ENCODE measurements at places on chromosomes 4 and X.
A peak's percentile ranks its signal among the peaks of the same experiment; 100 is the strongest.

DNA sequence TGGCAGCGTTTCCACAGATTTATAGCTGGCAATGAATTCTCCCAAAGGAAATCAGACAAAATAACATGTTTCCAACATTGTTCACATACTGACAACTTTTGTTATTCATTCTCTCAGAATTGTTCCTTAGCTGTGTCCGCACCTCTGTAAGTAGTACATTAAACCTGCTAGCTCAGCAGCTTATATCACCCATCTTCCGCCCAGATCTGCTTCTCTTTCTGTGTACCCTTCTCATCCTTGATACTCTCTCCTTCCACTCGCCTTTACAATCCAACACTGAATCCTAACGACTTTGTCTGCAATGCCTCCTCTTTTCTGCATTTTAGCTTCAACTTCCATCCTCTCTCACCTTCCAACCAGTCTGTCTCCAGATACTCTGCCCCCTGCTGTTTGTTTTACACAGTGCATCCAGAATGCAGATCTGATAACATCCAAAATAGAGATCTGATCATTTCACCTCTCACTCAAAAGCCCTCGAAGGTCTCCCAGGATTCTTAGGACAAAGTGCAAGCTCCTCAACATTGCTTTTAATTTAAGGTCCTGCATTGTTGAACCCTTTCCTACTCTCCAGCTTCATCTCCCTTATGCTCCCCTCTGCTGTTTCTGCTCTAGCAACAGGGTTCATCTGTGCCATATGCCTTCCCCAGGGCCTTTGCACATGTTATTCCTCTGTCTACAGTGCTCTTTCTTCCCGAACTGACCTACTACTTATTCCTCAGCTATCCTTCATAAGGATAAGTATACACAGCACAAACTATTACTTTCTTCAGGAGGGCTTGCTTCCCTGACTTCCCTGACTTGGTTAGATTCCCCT is 67.3 kb upstream of the VBP1 start:
- peak; percentile 31 for DNase-seq

DNA sequence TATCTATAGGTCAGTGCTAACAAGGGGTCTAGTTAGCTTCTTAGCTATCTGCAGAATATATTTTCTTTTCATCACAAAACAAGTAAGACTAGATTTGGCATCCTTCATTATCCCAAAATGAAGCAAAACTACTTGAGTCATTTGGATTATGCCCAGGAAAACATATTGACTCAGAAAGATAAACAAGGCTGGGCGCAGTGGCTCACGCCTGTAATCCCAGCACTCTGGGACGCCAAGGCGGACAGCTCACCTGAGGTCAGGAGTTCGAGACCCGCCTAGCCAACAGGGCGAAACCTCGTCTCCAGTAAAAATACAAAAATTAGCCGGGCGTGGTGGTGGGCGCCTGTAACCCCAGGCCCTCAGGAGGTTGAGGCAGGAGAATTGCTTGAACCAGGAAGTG is 18.0 kb upstream of the MND1 start:
- DNase-seq: peak; percentile 72

- no peak for DNase-seq
These were observed 8.4 kb downstream of the UVSSA start for GRCh38 chr4:1355378-1355777.

GRCh38 chrX:19875050-19875431 is 12.4 kb downstream of the SH3KBP1 start:
- peak; percentile 82 for DNase-seq

GRCh38 chr4:4417886-4418285 is 31.0 kb downstream of the NSG1 start:
- DNase-seq: no peak

DNA sequence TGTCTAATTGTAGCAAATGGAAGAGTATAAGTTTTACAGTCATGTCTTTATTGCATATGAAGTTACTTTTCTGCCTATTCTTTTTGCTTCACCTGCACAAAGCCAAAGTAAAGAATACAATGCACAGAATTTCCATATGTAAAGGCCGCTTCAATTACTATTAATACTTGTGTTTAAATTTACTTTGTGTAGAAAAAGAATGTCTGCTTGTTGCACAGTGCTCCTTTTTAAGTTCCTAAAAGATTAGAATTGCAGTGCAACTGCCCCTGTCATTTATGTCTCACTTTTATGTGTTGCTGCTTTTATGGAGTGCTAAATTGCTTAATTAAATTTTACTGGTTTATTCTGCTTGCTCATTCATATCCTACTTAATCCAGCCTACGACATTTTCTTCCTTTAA is 830.5 kb downstream of the PDHA2 start:
- no peak for DNase-seq

DNA sequence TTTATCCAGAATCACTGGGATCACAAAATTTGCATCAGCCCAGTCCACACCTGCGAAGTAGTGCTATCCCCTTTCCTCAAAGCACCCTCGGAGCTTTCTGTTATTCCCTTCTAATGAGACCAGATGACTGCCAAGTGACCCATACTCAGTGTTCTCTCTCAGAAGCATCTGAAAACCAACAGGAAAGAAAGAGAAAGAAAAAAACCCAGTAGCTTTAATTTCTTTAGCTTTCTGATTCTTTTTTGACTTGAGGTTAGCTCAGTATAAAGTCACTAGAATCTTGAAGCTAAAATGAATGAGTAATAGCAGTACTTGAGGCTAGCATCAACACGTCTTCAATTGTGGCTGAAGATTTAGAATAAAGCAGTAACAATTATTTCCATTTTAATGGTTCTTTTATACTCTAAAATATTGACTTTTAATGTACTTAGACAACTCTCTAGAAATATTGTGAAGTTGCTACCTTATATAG is 124.4 kb downstream of the ANK2 start:
- no peak for DNase-seq

GRCh38 chr4:32589097-32589496 is 1868.9 kb downstream of the PCDH7 start:
- no peak for DNase-seq

DNA sequence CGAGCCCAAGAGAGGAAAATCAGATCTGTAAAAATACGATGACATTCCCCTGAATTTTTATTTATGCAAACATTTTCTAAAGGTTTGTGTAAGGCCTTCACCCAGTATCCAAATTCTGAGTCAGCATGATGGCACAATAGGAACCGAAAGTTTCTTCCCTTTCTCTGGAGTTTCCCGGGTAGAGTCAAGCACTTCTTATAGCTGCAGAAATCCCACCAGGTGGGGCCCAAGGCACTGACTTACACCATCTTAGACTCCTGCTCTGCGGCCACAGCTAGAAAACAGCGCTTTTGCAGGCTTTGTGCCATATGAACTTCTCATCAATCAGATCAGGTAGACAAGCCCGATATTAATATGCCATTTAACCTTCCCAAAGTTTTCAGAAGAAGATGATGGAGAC is 13.4 kb downstream of the LEF1 start:
- DNase-seq: peak; percentile 51

DNA sequence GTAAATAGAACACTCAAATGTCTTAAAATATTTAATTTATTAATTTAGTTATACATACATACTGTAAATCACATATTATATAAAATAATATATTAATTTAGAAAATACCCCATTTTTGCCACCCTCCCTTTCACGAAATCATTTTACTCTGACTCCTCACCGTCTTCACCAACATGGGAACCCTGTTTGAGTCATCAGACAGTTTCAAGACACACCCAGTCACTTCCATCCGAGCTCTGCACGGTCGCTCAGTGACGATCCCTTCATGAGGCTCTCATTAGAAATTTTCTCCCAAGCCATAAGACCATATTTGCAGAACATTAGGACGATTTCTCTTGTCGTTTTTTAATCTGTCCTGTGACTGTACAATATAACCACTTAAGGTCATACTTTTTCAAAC is 14.5 kb downstream of the ZNF275 start:
- DNase-seq: no peak

DNA sequence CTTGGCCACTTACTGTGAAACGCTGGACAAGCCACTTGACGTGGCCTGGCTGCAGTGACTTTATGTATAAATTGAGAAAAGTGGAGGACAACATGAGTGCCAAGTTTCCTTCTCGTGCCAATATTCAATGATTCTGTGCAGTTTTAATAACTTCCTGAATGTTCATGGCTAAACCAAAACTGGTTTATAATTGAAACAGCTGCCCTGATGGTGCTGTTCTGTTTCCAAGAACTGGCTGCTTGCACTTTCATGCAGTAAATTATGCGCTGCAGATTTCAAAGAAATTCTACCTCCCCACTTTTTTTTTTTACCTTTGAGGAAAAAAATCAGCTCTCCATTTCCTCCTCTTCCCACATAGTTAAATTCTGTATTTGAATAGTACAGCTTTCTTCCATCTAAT is 205.2 kb upstream of the CASK start:
- DNase-seq: no peak

DNA sequence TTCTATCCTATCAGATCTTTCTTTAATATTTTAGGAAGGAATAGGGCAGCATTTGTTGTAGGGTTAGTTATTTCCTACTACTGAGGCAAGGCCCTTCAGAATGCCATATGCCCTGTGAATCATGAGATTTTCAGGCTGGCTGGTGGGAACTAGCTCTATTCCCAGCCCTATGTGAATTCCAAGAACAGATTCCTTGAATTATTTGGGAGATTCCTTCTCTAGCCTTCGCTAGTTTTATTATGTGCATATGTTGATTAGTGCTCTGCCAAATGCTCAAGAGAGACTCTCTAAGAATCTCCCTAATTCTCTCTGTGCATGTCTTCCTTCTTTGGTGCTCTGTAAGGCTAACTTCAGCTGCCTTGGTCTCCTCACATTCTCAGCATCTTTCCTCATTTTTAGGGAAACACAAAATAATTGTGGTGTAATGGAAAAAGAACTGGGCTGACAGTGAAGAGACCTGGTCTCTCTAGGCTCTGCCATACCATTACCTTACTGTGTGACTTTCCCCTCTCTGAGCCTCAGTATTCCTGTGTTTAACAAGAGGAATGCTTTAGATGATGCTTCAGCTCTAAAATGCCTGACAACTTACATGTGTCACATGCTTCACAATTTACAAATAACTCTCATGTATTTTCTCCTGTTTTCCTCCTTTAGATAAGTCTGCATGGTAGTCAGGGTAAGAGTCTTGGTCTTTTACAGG is 79.7 kb downstream of the VMA21 start:
- DNase-seq: no peak

DNA sequence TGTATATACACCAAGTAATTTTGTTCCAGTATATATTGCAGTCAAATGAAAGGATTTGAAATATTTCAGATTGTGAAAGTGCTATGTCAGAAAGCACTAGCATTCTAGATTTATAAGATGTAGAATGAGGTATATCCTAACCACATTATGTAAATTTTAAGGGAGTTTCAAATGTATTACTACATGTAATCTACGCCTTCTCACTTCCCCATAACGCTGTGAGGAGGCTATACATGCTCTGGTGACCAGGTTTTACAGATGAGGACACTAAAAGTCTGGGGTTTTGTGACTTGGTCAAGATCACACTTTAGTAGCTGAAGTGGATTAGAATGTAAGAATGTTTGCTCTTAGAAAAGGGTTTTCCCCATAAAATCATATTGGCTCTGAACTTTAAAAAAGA is 8.1 kb downstream of the ENPEP start:
- DNase-seq: no peak

- DNase-seq: peak; percentile 18
These were observed 89.7 kb upstream of the CBR4 start for GRCh38 chr4:169099771-169100180.

- DNase-seq: no peak
These were observed 273.7 kb upstream of the NOCT start for GRCh38 chr4:138741766-138742377.

All from M059J (cell line).